ENCODE measurements at places on chromosomes 16 and 17.

DNA sequence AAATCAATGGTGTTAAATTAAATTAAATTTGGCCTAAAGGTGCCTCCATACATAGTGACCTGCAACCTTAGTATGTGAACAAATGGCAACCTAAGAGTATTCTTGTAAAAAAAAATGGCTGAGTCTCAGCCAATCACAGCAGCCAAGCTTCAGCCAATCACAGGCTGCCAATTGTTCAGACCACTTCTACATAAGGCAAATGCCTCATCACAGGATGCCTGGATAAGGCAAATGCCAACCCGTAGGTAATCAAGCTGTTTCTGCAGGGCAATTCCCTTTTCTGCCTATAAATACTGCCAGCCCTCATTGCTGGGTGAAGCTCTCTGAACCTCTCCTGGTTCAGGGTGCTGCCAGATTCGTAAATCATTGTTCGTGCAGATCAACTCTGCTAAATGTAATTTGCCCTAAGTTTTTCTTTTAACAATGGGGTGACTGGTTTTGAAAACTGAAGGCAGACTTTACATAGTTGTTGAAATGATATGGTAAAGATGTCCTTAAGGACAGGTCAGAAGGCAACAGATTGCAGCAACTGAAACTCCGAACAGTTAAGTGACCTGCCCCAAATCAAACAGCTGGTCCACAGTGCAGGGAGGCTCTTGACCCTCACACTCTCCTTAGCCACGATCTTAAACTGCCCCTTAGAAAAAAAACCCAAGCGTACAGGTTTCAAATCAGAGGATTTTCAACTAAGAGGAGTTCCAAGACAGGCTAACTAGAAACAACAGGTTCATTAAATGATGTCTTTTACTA is 50.3 kb downstream of the N4BP1 start:
- no peak for DNase-seq

DNA sequence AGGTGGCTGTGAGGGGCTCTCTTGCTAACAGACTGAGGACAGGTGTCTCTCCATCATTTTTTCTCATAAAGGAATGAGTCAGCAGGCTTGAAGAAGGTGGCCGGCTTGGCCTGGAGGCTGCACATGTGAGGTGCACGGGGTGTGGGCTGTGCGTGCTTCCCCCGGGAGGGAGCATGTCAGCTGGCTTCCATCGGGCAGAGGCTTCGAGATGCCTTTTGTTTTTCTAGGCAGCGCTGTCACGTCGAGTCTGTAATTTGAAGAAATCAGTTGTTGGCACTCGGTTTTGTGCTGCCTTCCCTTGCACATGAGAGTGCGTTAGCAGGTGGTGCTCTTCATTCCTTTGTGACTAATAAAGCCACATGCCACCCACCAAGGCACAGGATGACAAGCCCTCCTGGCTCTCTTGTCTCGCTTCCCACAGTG is 89.7 kb downstream of the NPIPB11 start:
- no peak for DNase-seq

DNA sequence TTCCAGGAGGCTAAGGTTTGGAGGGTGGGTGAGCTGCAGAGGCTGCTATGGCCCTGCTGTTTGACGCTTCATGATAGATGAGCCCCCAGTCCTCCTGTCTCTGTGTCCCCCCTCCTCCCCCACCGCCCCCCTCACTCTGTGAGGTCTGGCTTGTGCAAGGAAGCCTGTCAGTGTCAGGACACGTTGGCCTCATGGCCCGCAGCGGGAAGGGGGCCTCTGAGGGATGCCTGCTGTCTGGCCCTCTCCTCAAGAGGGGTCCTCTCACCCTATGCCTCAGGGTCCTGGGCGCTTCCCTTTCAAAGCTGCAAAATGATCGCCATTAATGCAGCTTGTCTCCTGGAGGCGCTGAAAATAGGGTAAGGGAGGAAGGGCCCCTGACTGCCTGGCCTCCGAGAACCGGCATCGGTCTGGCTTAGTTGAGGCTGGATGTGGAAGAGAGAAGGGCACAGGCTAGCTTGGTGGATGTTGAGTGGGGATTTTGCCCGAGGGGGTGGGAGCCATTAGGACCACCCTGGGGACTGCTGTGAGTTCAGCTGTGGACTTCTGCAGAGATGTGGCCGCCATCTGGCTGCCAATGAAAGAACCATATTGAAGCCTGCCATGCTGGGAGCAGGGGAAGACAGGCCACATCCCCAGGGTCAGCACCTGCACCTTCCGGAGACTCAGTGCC is 14.8 kb upstream of the GOSR2 start:
- DNase-seq, result no peak

GRCh38 chr16:30033270-30033669 is 2.2 kb upstream of the TLCD3B start:
- no peak for DNase-seq

DNA sequence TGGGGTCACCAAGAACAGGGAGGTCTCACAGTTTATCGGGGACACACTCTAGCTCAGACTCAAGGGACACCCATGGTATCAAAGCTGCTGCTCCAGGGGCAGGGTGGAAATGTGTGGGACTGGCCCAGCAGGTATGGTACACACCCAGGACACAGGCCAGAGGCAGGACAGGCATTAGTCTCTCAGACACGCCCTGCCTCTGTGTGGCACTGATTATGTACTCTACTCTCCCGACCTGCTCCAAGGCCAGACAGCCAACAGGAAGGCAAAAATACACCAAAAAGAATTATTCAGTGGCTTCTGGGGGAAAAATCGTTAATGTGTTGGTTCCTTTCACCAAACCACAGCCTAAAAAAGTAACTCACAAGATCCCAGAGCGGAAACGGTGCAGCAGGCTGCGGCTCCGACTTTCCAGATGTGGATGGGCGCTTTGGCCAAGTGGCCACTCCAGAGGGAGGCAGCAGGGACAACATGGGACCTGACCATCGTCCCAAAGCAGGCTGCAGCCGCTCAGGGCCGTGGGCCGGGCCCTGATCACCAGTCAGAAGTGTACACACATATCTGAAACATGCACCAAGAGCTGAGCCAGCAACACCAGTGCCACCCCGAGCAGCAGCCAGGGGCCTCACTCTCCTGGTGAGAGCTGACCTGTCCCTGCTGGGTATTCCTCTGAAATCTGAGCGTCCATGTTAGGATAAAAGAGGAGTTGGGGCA is 1.0 kb upstream of the SIRT7 start:
- DNase-seq, result no peak

DNA sequence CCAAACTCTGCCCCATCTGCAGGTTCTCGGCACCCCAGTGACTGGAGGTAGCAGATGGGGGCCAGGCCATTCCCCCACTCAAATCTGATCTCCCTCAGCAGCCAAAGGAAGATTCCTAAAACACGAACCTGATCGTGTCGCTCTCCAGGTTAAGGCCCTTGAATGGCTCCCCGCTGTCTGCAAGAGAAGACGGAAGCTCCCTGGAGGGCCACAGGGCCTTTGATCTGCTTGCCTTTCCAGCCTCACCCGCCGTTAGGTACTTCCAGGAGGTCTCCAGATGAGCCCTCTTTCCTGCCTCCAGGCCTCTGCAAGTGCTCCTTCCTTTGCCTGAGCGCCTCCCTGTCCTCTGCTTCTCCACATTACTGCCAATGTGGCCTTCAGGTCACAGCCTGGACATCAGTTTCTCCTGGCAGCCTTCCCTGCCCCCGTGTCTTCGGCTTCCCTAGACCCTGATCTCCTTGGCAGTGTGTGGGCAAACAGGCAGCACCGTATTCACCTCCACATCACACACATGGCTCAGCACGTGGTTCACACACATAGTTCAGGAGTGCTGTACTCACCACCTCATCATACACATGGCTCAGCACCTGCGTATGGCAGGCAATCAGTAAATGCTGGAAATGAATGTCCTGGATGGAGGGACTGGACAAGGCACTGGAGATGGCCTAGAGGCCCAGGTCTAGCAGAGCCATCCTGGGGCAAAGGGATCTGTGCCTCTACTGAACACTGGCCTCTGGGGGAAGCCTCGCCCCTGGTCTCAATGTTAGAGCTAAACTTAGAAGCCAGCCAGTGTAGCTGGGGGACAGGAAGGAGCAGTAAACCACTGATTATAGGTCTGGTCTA is 26.4 kb upstream of the MRPS23 start:
- DNase-seq, result no peak

DNA sequence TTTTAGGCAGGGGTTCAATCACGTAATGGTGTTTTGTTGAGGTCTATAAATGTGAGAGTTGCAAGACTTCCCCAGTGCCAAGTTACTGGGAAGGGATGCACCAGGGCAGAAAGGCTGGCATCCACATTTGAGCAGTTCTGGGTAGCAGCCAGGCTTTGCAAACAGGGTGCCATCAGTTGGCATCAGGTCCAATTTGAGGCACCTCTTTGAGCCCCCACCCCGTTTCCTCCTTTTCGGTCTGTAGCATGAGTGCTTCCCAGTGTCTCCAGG is 142.6 kb upstream of the CACNG5 start:
- DNase-seq, result no peak

- DNase-seq, result no peak
Measured at GRCh38 chr16:69858191-69859104, 92.7 kb upstream of the CLEC18A start.

DNA sequence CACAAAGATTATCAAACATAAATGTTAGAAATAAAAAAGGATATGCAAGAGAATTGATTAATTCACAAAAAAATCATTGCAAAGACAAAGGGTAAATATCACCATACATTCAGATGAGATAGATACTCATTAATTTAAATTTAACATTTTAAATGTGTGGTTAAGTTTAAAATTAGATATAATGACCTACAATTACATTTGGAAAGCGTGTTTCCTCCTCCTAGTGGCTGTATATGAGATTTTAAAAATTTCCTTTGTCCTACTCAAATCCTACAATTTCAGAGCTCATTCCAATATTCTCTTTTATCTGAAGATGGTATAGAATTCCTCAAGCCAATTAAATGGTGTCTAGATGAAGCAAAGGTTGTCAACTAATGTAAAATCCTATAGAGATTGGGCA is 169.2 kb upstream of the CDH8 start:
- DNase-seq, result no peak

- no peak for DNase-seq
Measured at GRCh38 chr17:58319173-58320162, 9.1 kb downstream of the TSPOAP1 start.

- DNase-seq, result no peak
Measured at GRCh38 chr17:16449121-16449570, 33.8 kb downstream of the TRPV2 start.

DNA sequence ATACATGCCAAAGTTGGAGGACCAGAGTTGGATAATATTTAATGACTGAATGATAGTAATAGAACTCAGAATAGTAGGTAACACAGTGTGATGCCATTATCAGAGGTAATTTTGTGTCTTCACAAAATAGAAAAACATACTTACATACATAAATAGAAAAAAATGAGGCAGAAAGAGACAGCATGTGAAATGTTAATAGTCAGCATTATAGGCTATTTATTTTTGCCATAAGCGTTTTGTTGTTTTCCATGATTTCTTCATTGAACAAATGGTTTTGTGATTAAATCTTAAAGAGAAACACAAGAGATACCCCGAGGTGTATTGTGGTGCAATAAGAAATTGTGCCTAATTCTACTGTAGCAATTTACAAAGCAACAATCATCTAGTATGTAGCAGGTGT is 626.3 kb downstream of the KCNJ2 start:
- no peak for DNase-seq

- no peak for DNase-seq
Measured at GRCh38 chr16:78697426-78697825, 598.0 kb downstream of the WWOX start.

DNA sequence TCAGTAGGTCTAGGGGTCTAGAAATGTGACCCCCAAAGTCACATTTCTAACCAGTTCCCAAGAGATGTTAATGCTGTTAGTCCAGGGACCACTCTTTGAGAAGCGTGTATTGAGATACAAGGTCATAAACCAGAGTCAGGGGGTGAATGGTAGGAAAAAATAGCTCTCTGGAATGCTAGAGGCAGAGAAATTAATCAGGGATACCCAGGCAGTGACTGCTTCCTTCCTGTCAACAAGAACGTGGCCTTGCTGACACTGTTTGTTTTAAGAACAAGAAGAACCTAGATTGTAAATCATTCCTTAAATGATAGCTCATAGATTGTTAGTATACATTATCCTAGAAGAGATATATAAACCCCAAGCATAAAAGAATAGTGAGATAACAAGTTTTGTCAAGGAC is 43.8 kb downstream of the PITPNM3 start:
- no peak for DNase-seq

DNA sequence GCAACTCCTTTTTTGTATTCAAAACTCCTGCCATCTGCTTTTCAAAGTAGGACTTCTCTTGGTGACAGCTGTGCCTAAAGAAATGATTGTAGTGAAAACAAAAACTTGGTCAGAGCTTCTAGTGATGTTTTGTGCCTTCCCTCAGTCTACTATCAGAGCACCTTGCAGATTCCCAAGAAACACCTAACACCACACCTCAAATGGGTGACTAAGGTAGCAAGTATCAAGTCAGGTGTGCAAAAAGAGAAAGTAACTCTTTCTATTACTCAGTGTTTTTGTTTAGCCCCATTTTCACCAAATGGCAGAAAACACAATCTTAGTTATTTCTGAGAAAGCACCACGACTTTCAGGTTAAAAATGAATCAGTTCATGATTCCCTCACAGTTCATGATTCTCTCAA is 2.0 kb upstream of the PMFBP1 start:
- DNase-seq, result no peak

Measured in NCI-H1436 (cell line).